Activated CD4-positive, alpha-beta T cell treated with anti-CD3 and anti-CD28 coated beads for 1 hour (primary cell): ENCODE measurements at places on chromosomes 2 and 18.

GRCh38 chr2:176814274-176814673, 398.3 kb upstream of the HNRNPA3 start:
- DNase-seq, result no peak

GRCh38 chr2:26359886-26360473, 13.4 kb upstream of the ADGRF3 start:
- no peak for DNase-seq

- no peak for DNase-seq
Observed at GRCh38 chr2:109204412-109204811, 75.4 kb downstream of the SH3RF3 start.

GRCh38 chr2:232438951-232439757, 16.8 kb upstream of the ALPI start:
- no peak for DNase-seq

- no peak for DNase-seq
Observed at GRCh38 chr2:232439758-232440135, 16.2 kb upstream of the ALPI start.

GRCh38 chr2:43343573-43344304, 117.3 kb upstream of the ZFP36L2 start:
- no peak for DNase-seq
